DND-41 (cell line): ENCODE measurements at places on chromosomes 12 and 14.
A peak's percentile ranks its signal among the peaks of the same experiment; 100 is the strongest.

GRCh38 chr14:76998910-76999309 lies 29.6 kb downstream of the IRF2BPL start:
- no peaks in the 10 kb centered on the region for H3K4me1 ChIP-seq
- H3K4me3 ChIP-seq, result no peak overlapping the region
- no peaks in the 10 kb centered on the region for H3K36me3 ChIP-seq
- H3K27me3 ChIP-seq, result no peaks in the 10 kb centered on the region

GRCh38 chr12:65495233-65495632 lies 216.8 kb downstream of the MSRB3 start:
- DNase-seq, result no peak
- H3K36me3 ChIP-seq, result no peaks in the 10 kb centered on the region
- no peak overlapping the region for H3K27ac ChIP-seq
- H3K4me3 ChIP-seq, result no peak overlapping the region
- peaks cover 4% of the 10 kb centered on the region for H3K27me3 ChIP-seq

- no peak overlapping the region for H3K4me3 ChIP-seq
- no peak overlapping the region; the same call in 1 of the 2 replicates for H3K27ac ChIP-seq
- H3K27me3 ChIP-seq, result no peaks in the 10 kb centered on the region
- no peaks in the 10 kb centered on the region for H3K36me3 ChIP-seq
- DNase-seq, result peak; percentile 84
- H3K4me1 ChIP-seq, result peaks cover 26% of the 10 kb centered on the region
These were observed 29.3 kb upstream of the KLRF1 start for GRCh38 chr12:9797722-9798619.

DNA sequence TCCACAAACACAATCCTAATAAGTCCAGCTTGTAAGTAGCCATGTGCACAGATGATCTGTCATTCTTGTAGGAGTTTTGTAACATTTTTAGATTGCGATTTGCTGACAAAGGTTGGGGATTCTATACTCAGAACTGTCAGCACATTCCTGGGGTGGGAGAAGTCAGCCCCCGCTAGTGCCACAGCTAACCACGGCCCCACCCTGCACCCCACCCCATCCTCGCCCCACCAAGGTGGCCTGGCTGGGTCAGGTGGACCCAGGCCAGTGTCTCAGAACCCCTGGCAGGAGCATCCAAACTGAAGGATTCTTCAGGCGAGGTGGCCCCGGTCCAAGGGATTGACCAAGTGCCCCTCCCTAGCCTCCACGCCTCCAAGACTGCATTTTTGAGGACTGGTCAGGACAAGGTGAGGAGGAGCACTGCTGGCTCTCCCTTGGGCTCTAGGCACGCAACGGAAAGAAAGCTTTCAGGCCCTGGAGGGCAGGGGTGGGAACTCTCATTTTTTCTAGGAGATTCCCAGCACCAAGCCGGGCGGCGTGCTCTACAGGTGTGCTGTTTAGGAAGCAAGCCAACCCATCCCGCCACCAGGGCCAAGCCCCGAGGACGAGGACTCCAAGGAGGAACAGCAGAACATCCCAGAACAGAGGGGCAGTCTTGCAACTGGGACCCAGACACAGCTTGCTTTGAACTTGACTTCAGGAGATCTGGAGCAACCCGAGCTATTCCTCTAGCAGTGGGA lies 172.8 kb downstream of the BCL11B start:
- no peaks in the 10 kb centered on the region for H3K36me3 ChIP-seq
- no peaks in the 10 kb centered on the region for H3K27me3 ChIP-seq
- H3K27ac ChIP-seq, result no peak overlapping the region
- no peak for DNase-seq
- H3K4me1 ChIP-seq, result no peaks in the 10 kb centered on the region

GRCh38 chr14:64364907-64365306 lies 23.2 kb upstream of the MTHFD1 start:
- no peaks in the 10 kb centered on the region for H3K36me3 ChIP-seq
- H3K4me1 ChIP-seq, result no peaks in the 10 kb centered on the region
- H3K4me3 ChIP-seq, result no peak overlapping the region
- no peak for DNase-seq
- no peaks in the 10 kb centered on the region for H3K27me3 ChIP-seq
- no peak overlapping the region for H3K27ac ChIP-seq
